ENCODE measurements at places on chromosomes 5 and 9.
A peak's percentile ranks its signal among the peaks of the same experiment; 100 is the strongest.

DNA sequence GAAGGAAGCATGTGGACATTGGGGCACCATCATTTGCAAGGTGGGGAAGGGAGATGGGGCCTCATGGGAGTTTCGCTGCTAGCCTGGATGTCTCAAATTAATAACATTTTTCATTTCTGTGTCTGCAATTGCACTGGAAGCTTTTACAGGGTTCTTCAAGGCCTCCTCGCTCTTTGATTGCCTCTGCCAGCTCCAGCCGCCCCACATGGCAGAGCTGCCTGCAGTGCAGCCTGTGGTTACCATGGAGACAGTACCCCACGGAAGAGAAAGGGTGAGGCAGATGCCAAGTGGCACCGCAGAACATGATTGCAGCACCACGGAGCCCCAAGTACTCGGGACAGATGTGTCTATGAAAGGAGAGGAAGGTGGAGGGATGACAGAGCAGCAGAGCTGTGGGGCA lies 25.4 kb downstream of the CTNND2 start:
- no peak for DNase-seq

- DNase-seq = no peak
Observed at GRCh38 chr9:93210324-93210973, 26.5 kb downstream of the WNK2 start.

DNA sequence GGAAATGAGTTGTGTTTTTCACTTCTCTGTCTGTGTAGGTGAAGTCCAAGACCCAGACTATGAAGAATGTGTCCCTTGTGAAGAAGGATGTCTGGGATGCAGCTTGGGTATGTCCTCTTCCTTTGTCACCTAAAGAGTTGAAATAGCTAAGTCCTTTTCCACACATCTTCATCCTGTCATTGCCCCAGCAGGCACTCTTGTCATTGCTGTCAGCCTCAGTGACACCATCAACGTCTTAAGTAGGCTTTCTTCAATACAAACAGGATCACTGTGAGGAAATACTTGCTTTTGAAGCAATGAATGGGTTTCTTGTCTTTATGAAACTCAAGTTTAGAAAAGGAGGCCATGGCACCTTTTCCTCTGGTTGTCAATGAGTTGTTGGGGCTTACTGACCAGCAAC lies 153.6 kb downstream of the RFK start:
- no peak for DNase-seq

DNA sequence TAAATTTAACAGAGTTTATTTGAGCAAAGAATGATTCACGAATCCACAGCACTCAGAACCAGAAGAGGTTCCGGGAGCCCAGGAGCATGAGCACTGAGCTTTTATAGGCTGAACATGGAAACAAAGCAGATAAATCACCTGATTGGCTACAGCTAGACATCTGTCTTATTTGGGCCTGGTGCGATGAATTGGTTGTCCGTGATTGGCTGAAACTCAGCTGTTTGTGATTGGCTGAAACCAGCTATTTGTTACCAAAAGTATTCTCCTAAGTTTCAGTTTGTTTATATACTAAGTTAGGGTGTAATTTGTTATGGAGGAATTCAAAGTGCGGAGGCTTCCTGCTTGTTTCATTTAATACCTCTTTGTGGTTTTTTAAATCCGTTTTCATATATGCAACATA lies 15.8 kb upstream of the LCP2 start:
- DNase-seq = no peak

DNA sequence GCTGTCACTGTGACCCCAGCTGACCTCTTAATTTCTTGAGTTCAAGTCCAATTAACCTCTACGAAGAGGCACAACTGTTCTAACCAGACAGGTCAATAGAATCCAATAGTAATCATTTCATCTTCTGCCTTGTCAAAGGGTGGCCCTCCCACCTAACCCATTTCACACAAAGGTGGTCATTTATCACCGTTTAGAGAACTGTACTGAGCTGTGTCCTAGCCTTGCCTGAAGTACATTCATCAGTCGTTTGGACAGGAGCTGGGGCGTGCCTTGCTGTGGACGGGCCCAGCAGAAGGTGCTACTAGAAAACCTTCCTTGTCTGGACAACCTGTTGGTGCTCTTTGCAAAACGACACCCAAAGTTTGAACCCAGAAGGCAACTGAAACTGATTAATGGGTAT lies 605.4 kb downstream of the ISL1 start:
- DNase-seq = no peak

- peak; percentile 22 for DNase-seq
Observed at GRCh38 chr9:15277400-15278090, 29.5 kb downstream of the TTC39B start.

DNA sequence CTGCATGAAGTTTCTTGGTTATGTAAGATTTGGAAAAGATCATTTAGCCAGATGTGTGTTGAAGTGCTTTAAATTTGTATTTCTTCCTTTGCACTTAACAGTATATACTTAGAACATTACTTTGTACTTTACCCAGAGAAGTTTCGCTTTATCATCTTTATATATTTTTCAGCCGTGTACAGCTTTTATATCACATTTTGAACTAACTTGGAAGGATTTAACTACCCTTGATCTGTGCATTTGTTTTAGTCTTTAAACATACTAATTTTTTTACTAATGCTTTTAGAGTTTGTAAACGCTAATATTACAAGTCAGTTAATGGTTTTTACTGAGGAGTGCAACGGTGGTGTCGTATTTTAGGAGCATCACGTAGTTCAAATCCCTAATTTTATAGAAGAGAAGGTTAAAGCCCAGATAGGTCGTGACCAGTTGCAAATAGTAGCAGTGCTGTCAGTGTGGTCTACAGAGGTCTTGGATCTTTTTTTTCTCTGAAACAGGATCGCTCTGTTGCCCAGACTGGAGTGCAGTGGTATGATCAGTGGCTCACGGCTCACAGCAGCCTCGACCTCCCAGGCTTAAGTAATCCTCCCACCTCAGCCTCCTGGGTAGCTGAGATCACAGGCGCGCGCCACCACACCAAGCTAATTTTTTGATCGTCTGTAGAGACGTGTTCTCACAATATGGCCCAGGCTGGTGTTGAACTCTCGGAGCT lies 2.0 kb downstream of the MATR3 start:
- DNase-seq = no peak

DNA sequence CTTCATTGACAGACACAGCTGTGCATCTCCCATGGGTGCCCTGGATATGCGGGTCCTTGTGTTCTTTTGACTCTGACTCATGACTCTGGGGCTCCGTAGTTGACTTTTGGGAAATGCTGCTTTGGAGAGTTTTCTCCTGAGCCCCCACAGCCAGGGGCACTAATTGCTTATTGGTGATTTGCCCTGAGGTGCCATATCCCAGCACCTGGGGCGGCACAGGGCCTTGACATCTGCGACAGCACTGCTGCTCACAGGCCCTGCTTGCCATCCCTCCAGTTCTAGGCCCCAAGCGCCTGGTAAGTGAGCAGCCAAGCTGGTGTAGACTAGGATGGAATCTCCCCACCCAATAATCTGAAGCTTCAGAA lies 75.1 kb downstream of the AMBP start:
- DNase-seq = no peak

DNA sequence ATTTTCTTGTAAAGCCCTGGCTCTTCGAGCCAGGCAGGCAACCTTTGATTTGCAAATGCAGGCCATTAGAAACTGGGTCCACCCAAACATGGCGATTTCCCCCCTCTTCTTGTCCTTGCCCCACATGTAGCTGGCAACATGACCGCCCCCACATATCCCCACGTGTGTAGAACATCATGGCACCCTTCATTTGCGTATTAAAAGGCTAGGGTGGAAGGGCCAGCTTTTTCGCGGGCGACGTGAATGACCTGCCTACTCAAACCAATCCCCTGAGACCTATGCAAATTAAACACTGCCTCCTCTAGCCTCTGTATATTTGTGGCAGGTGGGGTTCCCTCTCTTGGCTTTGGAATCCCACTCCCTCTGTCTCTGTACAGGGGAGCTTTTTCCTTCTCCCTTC lies 107.0 kb upstream of the CLINT1 start:
- no peak for DNase-seq

DNA sequence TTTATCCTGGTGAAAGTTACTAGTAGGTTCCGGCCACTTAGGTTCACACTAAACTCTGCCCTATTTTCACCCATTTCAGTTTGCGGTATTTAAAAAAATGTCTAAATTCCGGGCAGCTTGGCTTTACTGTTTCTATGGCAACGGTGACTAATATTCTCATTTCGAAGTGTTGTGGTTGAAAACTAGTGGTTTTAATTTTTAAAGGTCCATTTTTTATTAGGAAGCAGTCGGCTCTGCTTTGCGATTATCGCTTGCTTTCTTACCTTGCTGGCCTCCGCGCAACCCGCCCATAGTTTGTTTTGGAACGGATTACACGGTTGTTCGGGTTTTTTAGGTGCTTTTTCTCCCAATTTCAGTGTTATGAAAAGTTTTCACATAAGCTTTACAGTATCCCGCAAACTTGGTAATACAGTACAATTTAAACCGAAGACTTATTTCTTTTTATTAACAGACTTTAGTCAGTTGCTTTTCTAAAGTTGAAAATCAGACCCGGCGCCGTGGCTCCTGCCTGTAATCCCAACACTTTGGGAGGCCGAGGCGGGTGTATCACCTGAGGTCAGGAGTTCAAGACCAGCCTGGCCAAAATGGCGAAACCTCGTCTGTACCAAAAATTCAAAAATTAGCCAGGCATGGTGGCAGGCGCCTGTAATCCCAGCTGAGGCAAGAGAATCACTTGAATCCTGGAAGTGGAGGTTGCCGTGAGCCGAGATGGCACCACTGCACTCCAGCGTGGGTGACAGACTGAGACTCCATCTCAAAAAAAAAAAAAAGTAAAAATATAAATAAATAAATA lies 1.6 kb downstream of the KDM4C start:
- peak; percentile 79 for DNase-seq

GRCh38 chr5:111224561-111225345 lies 569 bp downstream of the CAMK4 start:
- DNase-seq = no peak

GRCh38 chr9:134054891-134055811 lies 12.7 kb downstream of the BRD3 start:
- DNase-seq = peak; percentile 21

DNA sequence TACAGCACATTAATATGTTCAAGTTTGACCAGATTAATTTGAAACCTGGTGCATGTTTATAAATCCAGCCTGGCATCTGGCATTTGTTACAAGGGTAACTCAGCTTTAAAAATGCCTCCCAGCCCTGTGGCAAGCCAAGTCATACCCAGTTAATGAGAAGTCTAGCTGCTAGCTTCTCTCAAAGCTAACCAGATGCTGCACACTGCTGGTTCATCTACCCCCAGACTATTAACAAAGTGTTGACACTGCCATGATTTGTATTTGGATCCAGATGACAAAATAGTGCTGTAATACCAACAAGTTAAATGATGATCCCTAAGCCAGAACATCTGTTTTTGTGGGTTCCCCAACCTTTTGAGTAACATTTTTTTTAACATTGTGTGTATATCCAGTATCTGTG lies 573.7 kb upstream of the DAB2 start:
- DNase-seq = no peak

- DNase-seq = peak; percentile 97
Observed at GRCh38 chr9:97411789-97412625, at the start of gene TDRD7. Gene TDRD7, plus strand, starts transcription at chr9:97412096. Its CDS starts 16,370 bp downstream, at chr9:97428466.

- no peak for DNase-seq
Observed at GRCh38 chr5:168430296-168430695, 56.0 kb upstream of the RARS1 start.

- peak; percentile 27 for DNase-seq
Observed at GRCh38 chr5:110054240-110054639, 364.5 kb downstream of the MAN2A1 start.

GRCh38 chr9:122191584-122191983 lies 31.9 kb downstream of the MORN5 start:
- no peak for DNase-seq

DNA sequence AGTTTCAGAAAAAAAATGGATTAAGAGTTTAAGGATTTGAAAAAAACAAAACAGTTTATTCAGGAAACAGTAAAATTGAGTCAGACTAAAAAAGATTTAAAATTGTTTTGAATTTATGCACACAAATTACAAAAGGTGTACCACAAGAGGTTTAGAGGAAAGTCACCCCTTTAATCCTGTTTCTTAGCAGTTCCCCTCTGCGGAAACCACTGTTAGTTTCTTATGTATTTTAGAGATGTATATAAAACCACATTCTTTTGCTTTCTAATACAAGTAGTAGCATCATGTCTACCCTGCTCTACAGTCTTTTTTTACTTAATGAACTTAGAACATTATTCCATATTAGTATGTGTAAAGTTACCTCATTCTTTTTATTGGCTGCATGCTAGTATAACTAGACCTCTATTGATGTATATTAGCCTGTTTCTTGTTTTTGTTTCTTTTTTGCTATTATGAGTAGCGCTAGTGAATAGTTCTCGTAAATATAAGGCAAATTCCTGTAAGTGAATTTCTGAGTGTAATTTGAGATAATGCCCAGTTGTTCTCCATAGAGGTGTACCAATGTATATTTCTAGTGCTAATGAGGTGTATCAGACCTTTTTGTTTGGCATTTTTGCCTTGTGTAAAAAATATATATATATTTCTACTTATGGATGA lies 20.0 kb downstream of the GPBP1 start:
- no peak for DNase-seq

GRCh38 chr9:36086442-36086841 lies 49.7 kb downstream of the RECK start:
- DNase-seq = no peak

GRCh38 chr5:53900677-53901076 lies 340.2 kb downstream of the NDUFS4 start:
- DNase-seq = no peak

DNA sequence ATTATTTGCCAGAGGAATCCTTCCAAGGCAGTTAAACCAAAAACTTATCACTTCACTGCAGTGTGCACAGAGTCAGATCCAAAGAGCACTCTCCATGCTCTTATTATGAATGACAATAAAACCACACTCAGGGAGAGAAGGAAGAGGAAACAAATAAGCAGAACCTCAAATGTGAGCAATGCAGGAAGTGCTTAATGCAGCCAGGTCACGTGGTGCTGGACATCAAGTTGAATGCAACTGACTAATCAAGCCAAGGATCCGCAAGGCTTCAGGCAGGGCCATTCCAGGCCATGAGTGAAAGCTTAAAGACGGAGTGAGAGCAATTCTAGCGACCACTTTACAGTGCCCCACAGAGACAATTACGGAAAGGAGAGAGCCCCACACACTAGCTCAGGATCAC lies 230.4 kb upstream of the PUM3 start:
- DNase-seq = peak; percentile 26

DNA sequence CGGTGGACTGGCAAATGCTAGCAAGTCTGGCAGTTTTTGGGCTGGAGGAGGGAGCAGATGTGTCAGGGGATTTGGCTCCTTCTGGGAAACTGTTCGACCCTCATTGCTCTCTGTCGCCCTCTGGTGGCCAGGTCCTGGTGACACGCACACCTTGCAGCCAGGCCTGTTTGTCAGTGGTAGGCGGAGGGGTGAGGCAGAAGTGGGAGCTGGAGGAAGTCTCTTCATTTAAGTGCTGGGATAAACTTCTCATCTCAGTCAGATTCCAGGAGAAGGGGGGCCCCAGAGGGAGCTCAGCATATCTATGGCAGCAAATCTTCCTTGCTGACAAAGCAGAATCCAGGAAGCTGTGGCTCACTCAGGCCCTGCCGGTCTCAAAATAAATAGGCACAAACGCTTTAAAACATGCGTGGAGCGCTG lies 326.5 kb downstream of the ZSWIM6 start:
- DNase-seq = peak; percentile 50

GRCh38 chr9:124549016-124549415 lies 41.8 kb upstream of the NR5A1 start:
- no peak for DNase-seq

Measured in inflammatory macrophage (primary cell).